ENCODE measurements at places on chromosomes 7 and 10.

DNA sequence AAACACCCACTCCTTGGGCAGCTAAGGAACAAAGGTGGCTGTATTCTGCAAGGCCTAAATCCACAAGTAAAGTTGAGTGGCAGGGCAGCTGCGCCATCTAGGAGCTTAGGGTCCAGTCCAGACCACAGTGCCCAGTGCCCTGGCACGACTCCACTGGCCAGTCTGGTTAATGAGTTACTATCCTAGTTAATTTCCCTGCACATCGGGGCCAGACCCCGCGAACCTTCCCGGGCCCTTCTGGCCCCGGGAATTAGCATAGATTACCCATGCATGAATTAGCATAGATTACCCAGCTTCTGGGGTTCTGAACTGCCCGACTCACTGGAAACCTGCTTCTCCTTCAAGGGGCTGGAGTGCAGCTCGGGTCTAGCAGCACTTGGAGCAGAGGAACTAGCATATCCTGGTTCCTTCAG, 3.2 kb upstream of the EMX2 start:
- DNase-seq = no peak

- no peak for DNase-seq
Measured at GRCh38 chr7:129122078-129122750, 22.3 kb upstream of the TSPAN33 start.

DNA sequence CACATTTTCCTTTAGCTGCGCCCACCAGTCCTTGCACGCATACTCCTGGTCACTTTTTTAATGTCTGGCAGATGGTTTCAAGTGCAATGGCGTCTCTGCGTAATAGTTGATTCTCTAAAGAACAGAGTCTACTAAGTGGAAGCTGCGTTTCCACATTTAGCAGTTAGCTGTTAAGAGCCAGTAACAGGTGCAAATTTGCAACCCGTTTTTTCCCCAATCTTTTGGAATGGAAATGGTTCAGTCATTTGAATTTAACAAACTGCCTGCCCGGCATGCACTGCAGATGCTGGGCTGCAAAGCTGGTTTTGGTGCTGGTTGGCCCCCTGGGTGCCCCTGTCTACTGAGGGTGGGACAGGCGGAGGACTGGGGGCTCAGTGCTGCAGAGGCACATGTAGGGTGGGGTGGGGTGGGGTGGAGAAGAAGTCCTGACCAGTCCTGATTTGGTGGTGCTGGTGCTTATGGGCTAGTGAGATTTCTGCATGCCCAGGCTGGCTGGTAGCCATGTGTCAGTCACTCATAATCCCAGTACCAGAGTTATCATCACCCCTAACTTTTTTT, 43.9 kb downstream of the CUX1 start:
- no peak for DNase-seq

DNA sequence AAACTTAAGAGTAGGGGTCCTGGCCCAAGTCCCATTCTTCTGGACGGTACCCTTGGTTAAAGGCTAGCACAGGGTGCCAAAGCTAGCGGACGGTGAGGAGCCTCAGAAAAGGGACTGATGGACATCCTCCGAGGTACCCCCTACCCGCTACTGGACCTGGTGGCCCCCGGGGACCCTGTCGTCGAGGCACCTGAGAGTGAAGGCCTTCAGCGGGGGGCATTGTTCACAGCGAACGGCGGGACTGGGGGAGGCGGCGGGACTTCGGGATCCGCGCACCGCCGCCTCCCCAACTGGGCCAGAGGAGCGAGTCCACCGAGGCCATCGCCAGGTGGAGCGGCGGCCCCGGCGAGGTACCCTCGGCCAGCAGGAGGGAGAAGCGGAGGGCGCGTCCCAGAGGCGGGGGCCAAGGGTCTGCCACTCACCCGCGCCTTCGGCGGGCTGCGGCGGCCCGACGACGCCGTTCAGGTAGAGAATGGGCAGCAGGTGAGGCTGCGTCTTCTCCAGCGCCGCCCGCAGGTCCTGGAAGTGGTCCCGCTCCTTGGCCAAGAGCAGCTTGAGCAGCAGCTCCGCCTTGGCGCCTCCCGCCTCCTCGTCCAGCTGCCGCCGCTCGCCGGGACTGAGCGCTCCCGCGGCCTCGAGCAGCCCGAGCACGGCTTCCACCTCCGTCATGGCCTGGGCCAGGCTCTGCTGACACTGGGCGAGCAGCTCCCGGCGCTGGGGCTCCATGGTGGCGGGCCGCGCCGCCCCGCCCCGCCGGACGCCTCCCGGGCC, 575 bp downstream of the DLG5 start:
- no peak for DNase-seq

DNA sequence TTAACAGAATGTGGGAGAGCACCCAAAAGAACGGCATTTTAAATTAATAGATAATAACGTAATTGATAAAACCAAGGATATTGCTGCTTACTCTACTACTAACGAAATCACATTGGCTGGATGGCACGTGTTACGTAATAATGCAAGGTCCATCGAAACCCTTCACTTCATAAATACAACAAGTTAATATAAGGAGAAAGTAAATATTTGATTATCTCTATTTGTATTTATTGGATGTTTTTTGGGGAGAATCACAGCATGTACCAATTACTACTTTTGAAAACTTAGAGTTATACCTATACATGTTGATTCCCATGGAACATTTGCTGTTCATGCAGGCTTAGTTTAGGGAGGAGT, 1.6 kb downstream of the PRKG1 start:
- no peak for DNase-seq

DNA sequence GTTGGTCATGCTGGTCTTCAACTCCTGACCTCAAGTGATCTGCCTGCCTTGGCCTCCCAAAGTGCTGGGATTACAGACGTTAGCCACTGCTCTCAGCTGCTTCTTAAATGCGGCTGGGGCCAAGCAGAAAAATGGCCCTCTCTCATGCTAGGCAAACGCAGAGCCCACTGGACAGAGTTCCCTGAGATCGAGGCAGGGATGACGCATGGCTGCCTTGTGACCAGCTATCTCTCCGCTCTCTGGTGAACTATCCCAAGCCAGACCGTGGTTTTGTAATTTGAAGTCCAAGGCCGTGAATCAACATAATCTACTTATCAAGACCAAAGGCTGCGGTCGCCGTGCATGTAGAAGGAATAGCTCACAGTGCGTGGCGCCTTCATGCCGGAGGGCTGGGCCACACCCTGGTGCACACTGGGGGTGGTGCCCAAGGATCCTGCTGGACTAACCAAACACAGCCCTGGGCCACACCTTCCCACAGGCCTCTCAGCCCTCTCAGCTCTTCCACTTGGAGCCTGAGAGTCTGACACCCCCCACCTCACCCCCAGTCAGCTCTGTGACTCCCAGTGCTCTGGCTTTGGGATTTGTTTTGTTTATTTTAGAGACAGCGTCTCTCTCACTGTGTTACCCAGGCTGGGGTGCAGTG, 88.1 kb upstream of the CUX1 start:
- DNase-seq = no peak

GRCh38 chr10:30963992-30964930, 67.4 kb downstream of the ZNF438 start:
- no peak for DNase-seq

- DNase-seq = no peak
Measured at GRCh38 chr7:18900236-18900635, 217.2 kb downstream of the TWIST1 start.

DNA sequence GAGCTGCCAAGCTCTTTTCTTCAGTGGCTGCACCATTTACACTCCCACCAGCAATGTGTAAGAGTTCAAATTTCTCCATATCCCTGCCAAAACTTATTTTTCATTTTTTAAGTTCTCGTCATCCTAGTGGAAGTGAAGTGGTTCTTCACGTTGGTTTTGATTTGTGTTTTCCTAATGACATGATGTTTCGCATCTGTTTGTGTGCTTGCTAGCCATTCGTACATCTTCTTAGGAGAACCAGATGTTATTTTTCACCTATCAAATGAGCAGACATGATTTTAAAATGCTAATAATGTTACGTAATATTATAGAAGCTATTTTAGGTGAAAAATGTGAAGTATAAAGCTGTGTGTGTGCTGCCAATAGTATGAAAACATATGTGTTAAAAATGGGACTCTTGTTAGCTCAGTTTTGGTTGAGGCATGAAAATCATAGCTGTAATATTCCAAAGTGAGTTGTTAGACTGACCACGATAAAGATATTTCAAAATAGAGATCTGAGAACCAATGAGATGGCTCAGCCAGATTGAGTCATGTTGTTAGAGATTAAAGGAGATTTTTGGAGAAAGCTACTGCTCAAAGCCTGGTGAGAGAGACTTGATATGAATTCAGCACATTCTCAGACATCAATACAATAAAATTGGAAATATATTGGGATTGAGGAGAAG, 25.9 kb upstream of the GALNT11 start:
- DNase-seq = no peak

- DNase-seq = no peak
Measured at GRCh38 chr7:17274551-17275245, 23.8 kb upstream of the AHR start.

DNA sequence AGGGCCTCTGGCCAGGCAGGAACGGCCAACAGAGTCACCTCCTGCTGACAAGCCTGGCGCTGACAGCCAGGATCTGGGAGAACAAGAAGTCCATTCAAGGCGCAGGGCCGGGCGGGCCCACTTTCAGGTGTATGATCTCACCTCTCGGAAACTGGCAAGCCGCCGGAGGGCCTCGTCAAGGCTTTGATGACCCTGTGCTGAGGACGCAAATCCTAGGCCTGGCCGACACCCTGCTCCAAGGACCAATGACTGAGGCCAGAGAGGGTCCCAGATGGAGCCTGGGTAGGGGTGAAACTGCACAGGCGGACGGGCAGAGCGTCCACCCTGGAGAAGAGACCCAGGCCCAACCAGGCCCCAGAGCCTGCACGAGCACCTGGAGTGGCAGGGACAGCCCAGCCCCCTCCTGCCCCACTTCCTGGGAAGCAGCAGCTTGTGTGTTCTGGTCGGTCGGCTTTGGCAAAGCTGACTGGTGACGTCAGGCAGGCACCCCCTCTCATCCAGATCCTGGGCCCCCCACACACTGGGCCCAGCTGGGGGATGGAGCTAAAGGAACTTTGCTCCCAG, 30.6 kb downstream of the MYL10 start:
- no peak for DNase-seq

DNA sequence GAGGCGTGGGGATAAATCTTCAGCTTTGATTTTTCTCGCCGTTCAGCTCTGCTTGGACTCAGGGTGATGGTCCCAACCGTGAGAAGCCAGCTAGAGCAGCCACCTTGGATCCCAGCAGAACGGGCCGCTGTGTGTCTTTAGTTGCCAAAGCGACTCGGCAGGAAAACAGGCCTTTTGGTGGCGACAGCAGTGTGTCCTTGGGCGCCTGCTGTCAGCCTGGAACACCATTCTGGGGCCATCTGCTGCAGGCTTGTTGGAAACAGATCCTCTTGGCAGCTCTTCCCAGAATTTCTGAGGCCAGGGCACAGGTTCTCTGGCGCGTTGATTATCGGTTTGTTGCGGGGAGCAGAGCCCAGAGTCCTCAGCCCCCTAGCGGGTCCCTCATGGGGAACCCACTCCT, 97.6 kb downstream of the CUX1 start:
- no peak for DNase-seq

- DNase-seq = no peak
Measured at GRCh38 chr7:98456866-98457265, 56.0 kb upstream of the BAIAP2L1 start.

DNA sequence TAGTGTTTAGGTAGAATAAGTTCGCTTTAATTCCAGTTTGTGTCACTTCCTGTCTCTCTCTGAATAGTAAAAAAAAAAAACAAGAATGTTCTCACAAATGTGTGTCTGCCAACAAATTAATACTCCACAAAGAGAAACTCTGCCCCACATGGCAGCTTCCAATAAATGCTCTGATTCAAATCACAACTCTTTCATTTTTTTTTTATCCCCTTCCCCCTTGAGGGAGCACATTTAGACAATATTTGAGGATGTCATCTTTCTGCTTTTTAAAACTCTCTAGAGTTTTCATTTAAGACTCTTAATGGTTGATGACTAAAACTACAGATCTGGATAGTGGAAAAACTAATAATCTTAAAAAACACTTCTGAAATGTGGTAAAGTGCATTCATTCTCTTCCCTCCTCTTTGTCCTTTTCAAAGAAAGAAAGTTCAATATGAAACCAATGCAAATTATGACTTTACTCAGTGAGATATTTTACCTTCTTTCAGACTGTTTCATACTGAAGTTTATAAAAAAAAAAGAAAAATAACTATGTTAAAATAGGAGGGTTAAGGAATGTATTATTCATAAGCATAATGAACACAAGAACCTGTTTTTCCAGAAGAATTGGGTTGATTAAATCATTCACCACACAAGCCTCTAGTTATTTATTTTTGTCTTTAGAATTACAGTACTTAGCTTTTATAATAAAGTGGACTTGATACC, 42.3 kb downstream of the ARID5B start:
- DNase-seq = no peak

DNA sequence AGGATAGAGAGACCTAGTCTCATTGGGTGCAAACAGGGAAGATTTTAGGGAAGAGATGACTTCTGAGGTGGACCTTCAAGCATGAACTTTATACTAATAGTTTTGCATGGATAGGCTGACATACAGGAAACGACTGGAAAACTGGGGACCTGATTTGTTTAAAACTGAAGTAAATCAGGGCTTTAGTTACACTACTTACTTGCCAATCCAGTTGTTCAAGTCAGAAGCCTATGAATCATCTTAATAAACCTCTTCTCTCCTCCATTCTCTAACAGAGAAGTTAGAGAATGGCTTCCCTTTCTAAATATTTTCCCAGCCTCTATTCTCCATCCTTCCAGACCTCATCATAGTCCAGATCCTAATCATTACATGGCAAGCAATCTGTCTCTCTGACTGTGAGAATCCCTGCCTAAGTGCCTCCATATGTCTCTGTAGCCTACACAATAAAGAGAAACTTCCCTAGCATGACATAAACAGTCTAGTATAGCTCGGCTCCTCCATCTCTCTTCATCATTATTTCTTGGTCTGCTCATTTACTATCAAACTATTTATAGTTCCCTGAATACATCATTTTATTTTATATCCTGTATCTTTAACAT, 55.8 kb downstream of the PRKG1 start:
- no peak for DNase-seq

DNA sequence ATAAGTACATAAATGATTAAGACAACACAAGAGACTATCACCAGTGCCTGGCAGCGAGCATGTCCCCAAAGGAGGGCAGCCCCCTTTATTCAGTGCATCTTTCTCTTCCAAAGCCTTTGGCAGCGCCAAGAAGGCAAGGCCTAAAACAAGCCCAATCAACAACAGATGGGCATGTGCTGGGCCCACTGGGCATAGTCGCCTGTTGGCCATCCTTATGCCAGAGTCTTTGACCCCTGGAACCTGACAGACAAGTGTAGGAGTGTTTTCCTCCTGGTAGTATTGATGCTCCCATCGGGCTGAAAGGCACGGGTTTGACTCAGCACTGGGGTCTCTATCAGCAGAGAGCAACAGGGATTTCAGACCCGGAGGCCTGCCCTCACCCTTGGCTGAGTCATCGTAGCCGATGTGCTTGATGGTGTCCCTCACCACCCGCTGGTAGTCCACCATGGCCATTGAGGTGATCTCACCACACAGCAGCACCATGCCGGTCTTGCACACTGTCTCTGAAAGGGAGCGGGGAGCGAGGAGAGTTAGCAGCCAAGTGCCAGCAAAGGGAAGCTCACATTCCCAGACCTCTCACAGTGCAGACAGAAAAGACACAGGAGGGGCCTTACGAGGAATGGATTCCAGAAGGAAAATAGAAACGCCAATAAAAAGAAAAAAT, 5.8 kb downstream of the MAT1A start:
- DNase-seq = no peak

GRCh38 chr7:26492816-26493215, 201.2 kb downstream of the SNX10 start:
- no peak for DNase-seq

All from T-helper 9 cell (primary cell).